Activated CD4-positive, alpha-beta T cell treated with anti-CD3 and anti-CD28 coated beads, Interleukin-2, Interleukin-4, amounts not matched to agents 100 ng/mL and 50 ng/mL, durations not matched to agents 16 hours and 8 hours (primary cell): ENCODE measurements at places on chromosomes 16 and 17.

GRCh38 chr16:61929776-61930175, 106.5 kb downstream of the CDH8 start:
- DNase-seq, result no peak

- DNase-seq, result no peak
Measured at GRCh38 chr16:61002479-61003204, 1033.6 kb downstream of the CDH8 start.

DNA sequence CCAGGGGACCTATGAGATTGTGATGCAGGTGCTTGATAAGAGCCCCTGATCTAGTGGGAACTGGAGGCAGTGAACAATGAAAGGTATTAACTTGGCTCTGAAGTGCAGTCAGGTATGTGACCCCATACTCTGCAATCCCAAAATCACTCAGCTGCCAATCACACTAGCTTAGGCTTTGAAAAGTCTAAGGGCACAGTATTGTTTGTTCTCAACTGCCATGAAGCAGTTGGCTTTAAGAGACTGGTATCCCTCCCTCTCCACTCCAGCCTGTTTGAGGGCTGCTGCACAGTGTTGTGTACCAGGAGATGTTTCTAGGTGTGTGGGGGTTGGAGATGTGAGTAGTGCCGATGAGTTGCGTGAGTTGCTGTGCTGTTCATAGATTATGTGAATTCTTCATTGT, 2.4 kb downstream of the YPEL2 start:
- no peak for DNase-seq

DNA sequence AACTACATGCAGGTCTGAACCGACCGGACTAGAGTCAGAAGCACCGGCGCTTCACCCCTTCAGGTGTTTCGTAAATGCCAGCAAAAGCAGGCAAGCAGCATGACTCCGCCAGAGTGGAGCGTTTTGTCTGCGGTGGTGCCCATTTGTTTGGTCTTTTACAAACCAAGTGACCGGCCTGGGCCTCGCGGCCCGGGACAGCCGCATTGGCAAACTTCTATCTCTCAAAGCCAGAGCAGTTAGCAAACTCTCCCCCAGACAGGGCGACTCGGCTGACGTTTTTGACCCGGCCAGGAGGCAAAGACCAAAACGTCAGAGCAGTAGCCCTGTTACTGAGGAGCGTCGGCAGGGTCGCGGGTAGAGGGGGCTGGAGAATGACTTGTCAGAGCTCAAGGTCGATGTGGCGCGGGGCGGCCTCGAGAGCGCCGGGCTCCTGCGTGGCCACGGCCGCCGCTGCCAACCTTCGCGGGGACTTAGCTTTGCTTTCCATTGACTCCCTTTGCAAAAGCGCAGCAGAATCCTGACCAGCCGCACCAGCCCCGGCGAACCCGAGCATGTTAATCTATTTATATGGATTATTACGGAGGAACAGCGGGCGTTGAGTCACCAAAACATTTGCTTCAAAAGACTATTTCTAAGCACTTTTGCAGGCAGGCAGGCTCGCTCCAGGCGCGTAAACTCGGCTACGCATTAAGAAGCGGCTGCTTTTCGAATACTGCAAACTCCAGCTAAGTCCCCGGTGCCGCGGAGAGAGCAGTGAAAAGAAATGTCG, 763 bp upstream of the SOX9 start:
- DNase-seq, result no peak

DNA sequence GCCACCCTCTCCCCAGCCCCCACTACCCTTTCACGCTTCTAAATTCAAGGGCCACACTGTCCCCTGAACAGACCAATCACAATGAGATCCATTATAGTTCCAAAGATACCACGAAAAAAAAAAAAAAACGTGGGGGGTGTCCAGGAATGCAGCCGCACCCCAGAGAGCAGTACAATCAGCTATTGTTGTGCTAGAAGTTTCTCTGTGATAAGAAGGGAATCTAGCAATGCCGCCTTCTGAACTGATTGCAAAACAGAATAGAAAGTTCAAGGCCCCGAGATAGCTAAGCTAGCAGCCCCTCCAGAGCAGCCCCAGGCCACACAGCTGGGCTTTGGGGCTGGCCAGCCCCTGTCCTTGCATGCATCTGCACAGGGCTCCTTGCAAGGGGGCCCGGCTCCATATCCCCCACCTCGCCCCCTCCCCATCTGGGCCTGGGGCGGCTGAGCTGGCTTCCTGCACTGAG, 86.9 kb upstream of the CBX4 start:
- DNase-seq, result no peak

DNA sequence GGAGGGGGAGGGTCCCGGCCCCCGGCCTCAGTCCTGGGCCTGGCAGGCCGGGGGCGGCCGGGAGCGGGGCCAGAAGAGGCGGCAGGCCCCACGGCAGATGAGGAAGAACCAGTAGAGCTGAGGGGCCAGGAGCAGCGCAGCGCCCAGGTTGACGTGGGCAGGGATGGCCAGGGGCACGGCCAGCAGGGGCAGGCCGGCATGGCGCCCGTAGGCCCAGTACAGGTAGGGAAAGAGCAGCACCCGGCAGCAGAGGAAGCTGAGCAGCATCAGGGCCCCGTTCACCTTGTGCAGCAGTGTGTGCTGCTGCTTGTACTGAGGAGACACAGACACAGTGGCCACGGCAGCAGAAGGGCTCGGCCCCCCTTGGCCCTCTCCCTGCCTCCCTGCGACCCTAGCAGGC, 2.2 kb downstream of the C16orf92 start:
- DNase-seq, result no peak

- peak; percentile 97 for DNase-seq
Measured at GRCh38 chr16:1971796-1972489, at the start of gene TBL3. TBL3 (plus strand) TSS chr16:1972053; CDS start chr16:1972165, 112 bp downstream.

GRCh38 chr16:13909872-13910303, 10.1 kb upstream of the ERCC4 start:
- DNase-seq, result no peak
